ENCODE measurements at places on chromosomes 11 and 22.

DNA sequence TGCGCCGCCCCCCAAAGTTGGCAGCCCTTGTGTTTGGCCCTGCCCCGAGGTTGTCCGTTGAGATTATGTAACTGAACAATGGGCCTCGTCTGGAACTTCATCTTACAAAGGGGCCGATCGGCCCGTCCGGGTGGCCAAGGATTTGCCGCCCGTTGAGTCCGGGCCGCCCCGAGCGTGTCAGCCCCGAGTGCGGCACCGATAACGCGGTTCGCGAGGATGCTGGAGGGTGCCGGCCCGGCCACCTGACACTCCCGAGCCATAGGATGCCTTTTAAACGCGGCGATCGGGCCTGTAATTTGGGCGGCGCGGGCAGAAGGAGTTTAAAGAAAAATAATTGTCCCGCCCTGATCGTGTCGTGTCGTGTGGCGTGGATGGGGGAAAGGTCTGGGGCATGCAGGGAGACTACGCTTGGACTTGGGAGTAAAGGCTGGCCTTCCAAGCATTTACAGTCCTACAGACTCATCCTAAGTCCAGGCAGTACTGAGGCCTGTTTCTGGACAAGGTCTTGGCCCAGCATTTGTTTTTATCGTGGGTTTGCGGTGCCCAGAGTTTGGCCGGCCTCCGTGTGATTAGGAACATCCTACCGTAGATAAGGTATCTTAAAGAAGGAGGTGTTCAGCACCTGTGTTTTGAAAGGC, 1.3 kb downstream of the WEE1 start:
- DNase-seq, result no peak

DNA sequence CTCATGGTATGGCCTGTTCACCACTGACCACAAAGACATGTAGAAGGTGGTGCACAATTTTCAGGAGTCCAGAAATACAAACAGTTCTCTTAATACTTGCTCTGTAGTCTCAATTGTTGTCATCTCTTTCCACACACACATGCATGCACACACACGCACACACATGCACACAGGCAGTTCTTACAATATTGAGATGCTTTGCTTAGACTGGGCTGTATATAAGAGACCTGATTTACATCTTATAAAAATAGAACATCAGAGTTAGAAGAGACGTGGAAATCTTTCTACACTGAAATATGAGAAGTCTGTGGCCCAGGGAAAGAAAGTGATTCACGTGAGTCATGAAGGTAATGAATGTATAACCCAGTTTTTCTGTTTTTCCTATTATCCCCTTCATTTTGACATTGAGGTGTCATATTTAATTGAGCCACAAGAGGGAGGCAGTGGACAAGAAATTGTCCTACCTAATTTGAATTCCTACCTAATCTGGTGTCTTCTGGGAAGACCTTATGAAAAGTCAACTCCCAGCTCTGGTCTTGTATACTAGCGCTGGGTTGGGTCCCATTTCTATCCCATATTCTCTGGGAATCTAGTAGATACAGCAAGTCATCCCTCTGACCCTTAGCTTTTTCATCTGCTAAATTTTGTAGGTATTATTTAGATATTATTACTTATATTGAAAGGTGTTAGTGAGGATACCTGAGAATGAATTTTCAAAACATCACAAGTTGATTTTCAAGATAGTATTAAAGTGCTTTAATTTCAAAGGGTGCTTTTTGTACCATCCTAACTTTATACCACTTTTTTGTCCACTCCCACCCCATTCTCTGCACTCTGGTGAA, 14.9 kb upstream of the MS4A4A start:
- no peak for DNase-seq

- peak; percentile 5 for DNase-seq
These were observed 585.4 kb downstream of the SOX6 start for GRCh38 chr11:15770798-15771414.

- DNase-seq, result no peak
These were observed 60.5 kb downstream of the CD82 start for GRCh38 chr11:44625759-44626523.

DNA sequence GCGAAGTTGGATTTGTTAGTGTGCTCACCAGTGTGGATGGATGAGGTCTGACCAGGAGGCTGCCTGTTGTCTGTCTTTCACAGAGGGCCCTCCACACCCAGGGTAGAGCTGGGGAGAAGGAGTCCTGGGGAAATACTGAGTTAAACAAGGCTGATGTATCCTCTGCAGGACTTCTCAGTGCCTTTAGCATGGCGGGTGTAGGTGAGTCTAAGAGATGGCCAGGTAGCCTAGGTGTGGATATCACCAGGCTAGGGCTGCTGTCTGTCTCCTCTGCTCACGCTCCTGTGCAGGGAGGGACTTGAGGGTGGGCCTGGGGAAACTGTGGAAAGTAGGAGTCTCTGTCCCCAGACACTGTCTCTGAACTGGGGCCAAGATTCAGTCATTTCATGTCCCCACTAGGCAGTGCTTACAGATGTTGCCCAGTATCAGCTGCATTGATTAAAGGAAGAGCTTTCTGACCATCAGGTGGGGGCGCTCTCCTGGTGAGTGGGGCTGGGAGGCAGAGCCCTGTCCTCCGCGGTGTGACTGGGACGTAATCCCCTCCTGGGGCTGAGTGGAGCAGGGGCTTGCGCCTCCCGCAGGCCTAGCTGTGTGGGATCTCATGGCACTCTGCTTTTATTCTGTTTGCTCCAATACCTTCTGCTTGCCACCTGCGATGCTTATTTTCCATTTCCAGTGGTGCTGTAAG, 35.5 kb upstream of the CCDC188 start:
- no peak for DNase-seq

- no peak for DNase-seq
These were observed 3.5 kb upstream of the GGT1 start for GRCh38 chr22:24599514-24599913.

DNA sequence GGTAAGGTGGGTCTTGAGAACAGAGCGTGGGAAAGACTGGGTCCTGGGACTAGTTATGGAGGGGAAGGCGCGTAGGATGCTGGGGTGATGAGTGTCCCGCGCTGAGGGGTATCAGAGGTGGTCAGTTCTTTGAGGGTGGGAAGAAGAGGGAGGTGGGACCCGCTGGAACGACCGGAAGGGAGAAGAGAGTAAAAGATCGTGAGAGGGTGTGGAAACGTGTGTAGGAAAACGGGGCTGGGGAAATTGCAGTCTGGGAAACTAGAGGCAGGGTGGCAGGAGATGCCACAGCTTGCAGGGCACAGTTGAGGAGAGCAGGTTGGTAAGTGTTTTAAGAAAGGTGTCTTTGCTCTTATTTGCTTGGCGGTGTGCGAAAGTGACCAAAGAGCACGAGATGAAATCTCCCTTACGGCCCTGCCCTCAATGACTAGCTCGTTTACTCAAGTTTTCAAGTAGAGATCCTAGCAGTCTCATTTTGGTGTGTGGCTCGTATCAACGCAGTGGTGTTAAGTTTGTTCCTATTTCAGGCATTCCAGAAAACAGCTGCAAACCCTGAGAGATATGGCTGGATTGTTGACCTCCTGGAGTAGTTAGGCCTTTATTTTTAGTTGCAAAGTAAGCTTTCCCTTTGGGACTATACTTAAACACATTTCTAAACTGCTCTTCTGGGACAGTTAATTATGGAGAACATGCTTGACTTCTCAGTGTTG, 615 bp downstream of the STT3A start:
- no peak for DNase-seq

DNA sequence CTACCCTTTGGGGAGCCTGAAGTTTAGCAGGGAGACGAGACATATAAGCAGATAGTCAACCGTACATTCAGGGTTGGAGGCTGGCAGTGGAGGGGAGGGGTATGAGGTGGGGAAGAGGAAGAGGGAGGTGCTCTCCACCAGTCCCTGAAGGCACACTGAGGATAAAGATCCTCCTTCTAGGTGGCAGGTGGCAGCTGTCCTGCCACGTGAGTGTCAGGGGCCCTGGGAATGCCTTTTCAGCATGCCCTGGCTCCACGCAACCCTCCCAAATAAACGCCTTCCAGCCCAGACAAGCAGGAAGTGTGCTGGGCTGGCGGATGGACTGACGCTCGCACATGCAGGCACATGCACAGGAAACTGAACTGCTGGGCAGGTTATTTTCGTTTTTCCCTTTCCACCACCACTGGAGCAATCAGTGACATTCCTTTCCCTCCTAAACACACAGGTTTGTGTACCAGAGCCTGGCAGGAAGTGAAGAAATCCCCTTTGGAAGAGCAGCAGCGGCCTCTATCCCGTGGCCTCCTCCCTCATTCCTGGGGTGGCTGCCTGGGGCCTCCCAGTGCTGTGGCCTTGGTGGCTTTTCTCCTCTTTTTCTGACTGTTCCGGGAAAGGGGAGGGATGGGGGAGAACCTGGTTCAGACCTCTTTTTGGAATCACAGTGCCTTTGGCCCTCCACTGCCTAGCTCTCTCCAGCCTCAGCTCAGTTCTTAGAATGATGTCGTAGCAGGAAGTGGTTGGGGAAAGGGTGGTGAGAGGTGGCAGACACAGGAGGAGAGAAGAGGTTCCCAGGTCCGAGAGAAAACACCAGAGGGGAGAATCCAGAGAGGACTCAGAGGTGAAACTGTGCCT, 157.0 kb upstream of the TIMP3 start:
- DNase-seq, result no peak

GRCh38 chr11:65927904-65928397, 8.7 kb downstream of the DRAP1 start:
- peak; percentile 35 for DNase-seq

- no peak for DNase-seq
These were observed 2.3 kb downstream of the CBX7 start for GRCh38 chr22:39149915-39150847.

DNA sequence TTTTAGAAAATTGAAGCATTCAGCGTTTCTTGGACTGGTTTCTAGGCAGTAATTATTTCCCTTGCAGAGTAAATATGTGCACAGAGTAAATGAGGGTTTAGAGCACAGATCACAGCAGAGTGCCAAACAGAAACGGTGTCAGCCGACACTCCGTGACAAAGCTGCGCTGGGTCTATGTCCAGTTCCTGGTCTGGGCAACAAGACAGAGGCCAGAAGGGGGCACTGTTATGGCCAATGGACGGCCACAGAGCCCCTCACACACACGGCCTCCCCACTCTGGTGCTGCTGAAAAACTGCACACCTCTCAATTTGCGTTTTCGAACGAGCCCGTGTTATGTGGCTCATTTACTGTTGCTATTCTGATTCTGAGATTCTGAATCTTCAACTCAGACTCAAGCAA, 180.7 kb downstream of the MPPED1 start:
- DNase-seq, result no peak

DNA sequence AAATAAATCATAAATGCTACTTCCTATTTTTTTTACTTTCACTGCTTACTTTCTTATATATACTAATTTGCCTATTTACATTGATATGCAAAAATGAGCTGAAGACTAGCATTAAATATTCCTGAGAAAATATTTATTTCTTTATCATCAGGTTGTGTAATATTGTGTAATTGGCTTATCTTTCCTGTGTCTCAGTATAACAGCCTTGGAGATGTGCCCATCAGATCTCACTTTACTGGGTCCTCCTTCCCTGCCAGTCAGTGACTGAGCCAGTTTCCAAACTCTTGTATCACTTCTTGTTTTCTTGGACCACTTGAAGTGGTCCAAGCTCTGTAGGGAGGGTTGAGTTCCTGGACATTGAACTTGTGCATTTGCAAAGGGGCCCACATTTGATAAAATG, 900.0 kb downstream of the LUZP2 start:
- DNase-seq, result no peak

- no peak for DNase-seq
These were observed 272.5 kb downstream of the TBC1D22A start for GRCh38 chr22:47034905-47035419.

GRCh38 chr11:45440111-45440510, 154.0 kb upstream of the SYT13 start:
- DNase-seq, result no peak

GRCh38 chr11:61133956-61134662, 27.1 kb downstream of the VPS37C start:
- no peak for DNase-seq

Data from activated CD8-positive, alpha-beta memory T cell treated with anti-CD3 and anti-CD28 coated beads for 48 hours (primary cell).